ENCODE measurements at places on chromosomes 7 and 10.

DNA sequence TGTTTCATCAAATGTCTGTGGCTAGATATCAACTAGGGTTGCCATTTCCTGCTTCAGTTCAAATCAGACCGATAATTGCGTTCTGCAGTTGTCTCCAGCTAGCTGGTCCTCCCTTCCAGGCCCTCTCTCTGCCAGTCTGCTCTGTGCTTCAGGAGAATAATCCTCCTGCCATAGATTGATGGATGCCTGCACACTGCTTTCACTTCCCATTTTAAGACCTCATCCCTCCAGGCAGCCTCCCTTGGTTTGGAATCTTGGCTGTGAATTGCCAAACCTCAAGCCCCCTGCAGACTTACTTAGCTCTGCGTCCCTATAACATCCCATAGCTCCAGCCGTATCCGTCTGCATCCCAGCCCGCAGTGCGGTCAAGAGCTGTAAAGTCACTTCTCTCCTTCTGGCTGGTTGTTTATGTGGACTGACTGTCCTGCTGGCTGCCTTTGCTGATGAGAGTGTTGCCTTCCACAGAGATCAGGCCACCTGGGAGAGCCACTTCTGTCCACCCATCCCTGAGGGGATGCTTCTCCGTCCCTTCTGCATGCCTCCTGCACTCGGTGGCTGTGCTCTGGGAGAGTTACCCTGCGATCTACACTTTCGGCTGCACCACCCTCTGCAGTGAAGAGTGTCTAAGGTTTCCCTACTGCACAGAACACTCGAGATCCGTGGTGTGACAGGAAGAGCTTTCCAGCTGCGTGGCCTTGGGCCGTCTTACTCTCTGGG is 22.4 kb upstream of the KLF6 start:
- DNase-seq, result peak; percentile 30

DNA sequence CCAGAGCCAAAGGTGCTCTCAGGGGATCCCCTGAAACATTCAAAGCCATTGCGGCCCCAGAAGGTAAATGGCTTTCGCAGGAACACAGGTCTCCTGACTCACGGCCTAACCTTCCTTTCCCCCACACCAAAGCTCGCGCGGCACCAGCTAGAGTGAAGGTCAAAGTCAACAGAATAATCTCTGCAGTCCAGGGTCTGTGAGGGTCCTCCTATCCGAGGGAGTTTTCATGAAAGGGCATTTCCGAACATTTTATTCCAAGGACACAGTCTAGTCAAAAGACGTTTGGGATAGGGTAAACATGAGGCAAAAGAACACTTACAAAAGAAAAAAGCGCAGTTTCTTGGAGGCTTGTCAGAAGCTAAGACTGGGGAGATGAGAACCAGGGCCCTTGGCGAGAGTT is 559 bp upstream of the STEAP2 start:
- DNase-seq, result peak; percentile 41

DNA sequence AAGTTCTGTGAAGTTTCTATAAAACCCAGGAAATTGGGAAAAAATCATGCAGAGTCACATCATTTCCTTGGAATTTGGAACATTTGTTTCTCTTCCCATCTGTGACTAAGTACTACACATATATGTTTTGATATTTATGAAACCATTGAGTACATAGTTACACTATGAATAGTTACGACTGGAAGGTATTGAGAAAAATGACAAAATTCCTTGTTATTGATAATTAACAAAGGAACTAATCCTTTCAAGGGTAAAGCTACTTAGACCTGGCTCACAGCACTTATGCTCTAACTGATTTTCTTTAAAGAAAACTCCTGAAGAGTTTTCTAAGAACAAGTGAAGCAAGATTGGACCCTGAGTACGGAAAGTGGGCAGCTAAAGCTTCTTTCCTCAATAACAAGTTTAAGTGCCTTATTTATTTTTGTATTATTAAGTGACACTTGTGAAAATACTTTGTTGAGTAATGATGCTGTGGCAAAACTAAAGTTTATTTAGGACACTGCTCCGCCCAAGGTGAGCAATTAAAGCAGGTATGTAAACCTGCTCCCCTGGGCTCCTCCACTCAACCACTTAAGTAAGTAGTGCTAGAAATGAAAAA is 12.0 kb upstream of the GLCCI1 start:
- DNase-seq, result peak; percentile 42

- peak; percentile 53 for DNase-seq
Measured at GRCh38 chr10:127125331-127125730, 71.1 kb downstream of the INSYN2A start.

DNA sequence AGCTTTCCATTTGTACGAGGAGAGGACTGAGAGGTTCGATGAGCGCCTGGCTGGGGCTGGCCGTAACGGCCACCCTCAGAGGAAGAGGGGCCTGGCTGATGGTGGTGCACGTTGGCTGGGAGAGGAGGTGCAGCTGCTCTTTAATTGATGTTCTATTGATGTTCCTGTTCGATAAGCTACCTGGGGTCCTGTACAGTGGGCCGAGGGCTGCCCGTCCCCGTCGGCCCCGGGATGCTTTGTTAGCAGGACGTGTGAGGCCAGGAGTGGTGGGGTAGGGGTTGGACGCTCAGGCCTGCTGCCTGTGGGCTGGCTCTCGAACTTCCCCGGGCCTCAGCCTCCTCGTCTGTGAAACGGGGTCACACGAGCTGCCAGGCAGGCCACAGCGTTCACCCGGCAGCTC is 25.4 kb downstream of the FAM20C start:
- DNase-seq, result no peak

GRCh38 chr10:96439725-96440124 is 74.0 kb downstream of the TLL2 start:
- no peak for DNase-seq

DNA sequence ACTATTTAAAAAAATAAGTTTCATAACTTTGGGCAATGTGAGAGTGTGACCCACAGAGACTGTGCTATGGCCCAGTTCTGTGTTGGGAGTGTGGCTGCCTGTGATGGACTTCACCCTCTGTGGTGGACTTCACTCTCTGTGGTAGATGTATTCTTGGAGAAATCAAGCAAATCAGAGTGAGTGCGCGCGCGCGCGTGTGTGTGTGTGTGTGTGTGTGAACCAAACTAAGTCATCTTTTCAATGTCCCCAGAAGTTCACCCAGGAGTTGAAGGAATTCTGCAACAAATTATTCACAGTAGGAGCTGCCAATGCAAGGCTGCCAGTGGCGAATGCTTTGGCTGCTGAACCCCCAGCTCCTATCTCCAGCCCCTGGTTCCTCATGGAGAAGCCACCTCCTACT is 184.5 kb downstream of the ADAM12 start:
- DNase-seq, result no peak

- peak; percentile 46 for DNase-seq
Measured at GRCh38 chr10:132319853-132320653, 11.9 kb upstream of the LRRC27 start.

DNA sequence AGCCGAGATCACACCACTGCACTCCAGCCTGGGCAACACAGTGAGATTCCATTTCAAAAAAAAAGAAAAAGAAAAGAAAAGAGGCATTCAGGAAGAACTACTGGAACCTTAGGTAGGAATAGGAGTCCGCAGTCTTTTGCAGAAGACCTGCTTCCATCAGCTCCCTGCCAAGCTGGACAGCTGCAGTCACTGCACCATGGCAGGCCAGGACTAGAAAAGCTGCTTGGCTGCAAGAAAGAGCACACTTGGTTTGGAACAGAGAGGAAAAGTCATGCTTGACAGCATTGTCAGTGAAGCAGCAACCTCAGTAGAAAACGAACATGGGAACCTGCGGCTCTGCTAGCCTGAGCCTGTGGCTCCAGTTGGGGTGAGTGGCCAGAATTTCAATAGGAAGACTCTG is 104.3 kb downstream of the MARCHF5 start:
- DNase-seq, result no peak

DNA sequence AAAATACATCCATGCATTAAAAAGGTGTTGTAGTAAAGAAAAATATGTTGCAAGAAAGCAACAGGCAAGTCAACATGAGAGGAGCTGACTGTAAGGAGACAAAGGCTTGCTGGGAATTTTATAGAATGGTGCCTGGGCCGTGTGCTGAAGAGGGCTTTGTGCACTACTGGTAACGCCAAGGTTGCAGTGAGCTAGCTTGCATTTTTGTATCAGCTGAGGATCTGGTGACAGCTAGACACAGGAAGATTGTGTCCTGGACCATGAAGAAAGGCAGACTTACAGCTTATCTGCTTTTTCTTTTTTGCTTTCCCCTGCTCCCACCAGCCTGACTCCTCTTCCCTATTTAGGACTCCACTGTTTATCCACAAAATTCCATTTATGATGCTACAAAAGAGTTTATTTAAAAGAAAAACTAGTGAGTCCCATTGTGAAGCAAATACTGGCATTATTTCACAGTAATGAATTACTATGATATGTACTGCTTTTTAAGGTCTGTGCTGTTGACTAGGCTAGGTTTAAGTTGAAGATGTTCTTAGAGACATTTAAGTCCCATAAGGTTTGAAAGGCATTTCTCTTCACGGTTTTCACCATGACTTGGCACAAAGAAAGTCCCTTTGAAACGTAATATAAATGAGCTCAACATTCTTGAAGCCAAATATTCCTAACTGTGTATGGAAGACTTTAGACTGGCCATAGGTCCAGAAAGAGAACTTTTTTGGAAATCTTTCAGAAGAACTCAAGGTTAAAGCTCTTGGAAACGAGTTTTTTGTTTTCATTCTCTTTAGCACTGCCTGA is 88.6 kb downstream of the SEC23IP start:
- DNase-seq, result no peak

DNA sequence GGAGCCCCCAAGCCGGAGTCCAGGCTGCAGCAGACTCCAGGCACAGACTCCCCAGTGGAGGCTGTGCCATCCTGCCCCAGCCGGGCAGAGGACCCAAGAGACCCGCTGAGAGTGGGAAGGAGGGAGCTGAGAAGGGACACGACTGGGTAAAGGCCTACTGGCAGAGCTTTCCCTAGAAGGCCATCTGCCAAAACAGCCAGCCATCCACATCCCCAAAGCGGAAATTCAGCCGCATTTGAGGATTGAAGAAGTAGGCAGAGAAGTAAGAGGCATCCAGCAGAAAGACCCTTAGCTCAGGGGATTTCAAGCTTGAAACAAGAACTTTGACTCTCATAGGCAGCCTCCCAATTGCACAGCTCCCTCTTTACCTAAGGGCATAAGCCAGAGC is 857 bp downstream of the CPXM2 start:
- no peak for DNase-seq

GRCh38 chr10:73159038-73159648 is 8.7 kb downstream of the ECD start:
- peak; percentile 73 for DNase-seq

GRCh38 chr7:70214071-70214470 is 615.8 kb downstream of the AUTS2 start:
- no peak for DNase-seq

DNA sequence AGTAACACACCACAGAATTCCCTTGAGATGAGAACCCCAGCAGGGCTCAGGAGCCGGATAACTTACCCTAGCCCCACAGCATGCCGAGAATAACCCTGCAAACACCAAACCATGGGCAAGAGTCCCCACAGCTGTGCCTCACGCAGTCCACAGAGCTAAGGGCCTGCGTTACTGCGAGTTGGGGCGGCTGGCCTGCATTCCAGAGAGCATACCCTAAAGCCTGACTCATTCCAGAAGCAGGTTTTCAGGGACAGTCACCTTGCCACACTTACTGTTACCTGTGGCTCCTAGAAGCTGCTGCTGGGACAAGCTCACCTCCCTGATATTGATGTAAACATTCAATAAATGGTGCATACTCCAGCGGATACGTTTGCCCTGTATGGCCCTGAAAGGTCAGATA is 18.6 kb downstream of the FGFR2 start:
- DNase-seq, result no peak

GRCh38 chr7:135239263-135239662 is 5.6 kb downstream of the STRA8 start:
- DNase-seq, result no peak

GRCh38 chr7:23491502-23491901 is 21.2 kb upstream of the IGF2BP3 start:
- DNase-seq, result no peak

- DNase-seq, result peak; percentile 60
Measured at GRCh38 chr7:127938588-127938987, 92.6 kb downstream of the LRRC4 start.

- DNase-seq, result no peak
Measured at GRCh38 chr10:48879451-48879850, 60.2 kb downstream of the LRRC18 start.
